ENCODE measurements at places on chromosomes 5 and 9.

- H3K27me3 ChIP-seq = no peaks in the 10 kb centered on the region
- H3K36me3 ChIP-seq = no peaks in the 10 kb centered on the region
- peaks cover 2% of the 10 kb centered on the region for H3K4me1 ChIP-seq
- H3K4me3 ChIP-seq = no peak overlapping the region
- H3K27ac ChIP-seq = no peak overlapping the region
- DNase-seq = no peak
These were observed 306.8 kb upstream of the NMUR2 start for GRCh38 chr5:152711801-152712388.

DNA sequence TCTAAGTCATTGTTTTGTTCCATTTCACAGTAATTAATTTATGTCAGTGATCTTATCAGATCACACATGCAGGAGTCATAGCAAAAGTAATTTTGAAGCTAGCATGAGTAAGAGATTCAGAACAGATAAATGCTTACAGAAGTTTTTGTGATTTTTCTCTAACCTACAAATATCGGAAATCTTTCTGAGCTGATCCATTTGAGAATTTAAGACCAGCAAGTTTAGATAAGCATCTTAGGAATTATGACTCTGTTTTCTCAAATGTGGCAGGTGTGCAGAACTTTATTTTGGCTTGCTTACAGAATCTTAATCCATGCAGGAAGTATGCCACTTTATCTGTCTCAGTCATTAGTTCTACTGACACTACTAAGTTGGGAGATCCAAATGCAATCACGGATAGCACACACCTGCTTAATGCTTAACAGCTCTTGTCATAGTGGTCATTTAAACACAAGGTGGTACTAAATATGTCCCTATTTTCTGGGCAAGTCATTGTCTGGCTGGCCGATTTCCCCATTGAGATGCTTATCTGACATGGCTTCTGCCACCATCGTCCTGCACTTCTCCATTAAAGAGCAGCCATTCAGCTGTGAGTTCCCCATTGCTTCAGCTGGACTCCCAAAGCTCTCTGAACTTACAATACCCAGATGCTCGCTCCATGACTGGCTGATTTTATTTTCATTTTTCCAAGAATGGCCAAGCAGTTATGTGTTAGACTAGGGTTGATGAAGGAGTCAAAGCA lies 305.4 kb upstream of the NUDT12 start:
- no peak for DNase-seq
- no peak overlapping the region for H3K27ac ChIP-seq
- H3K27me3 ChIP-seq = no peaks in the 10 kb centered on the region
- no peaks in the 10 kb centered on the region for H3K36me3 ChIP-seq
- peaks cover 1% of the 10 kb centered on the region for H3K4me1 ChIP-seq

DNA sequence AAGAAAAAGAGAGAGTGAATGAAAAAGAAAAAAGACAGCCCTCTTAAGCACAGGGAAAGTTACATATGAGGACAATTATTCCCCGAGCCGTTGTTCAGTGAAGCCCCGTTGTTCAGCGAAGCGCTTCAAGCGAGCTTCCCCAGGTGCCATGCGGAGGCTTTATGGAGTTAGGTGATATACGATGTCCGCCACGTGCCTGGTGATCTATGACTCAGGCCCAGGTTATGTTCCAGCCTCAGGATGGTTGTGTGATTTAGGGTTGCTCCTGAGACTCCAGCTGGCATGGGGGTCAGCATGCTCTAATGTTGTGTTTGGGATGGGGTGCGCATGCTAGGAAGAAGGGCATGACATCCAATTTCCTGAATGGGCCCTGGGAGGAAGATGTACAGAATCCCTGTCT lies 365.6 kb downstream of the CDK5RAP2 start:
- no peak overlapping the region for H3K4me3 ChIP-seq
- H3K27me3 ChIP-seq = peaks cover 10% of the 10 kb centered on the region
- no peak overlapping the region for H3K27ac ChIP-seq

- H3K4me3 ChIP-seq = peak within 1 kb of the TSS; percentile 78
- H3K4me1 ChIP-seq = peaks cover 31% of the 10 kb centered on the region
- no peaks in the 10 kb centered on the region for H3K36me3 ChIP-seq
- peak; percentile 89 for DNase-seq
- H3K27me3 ChIP-seq = no peaks in the 10 kb centered on the region
- H3K27ac ChIP-seq = peak within 1 kb of the TSS; percentile 96
These were observed at the start of gene CDC14B for GRCh38 chr9:96619491-96620180. TSS of gene CDC14B (minus strand) at chr9:96619843. CDS start at chr9:96619378, 465 bp downstream.

- no peak overlapping the region for H3K27ac ChIP-seq
- DNase-seq = no peak
These were observed 5.5 kb downstream of the ARHGEF37 start for GRCh38 chr5:149586708-149587318.

GRCh38 chr5:139021346-139021745 lies 146.2 kb upstream of the LRRTM2 start:
- no peaks in the 10 kb centered on the region for H3K27me3 ChIP-seq
- DNase-seq = no peak
- no peak overlapping the region for H3K4me3 ChIP-seq

DNA sequence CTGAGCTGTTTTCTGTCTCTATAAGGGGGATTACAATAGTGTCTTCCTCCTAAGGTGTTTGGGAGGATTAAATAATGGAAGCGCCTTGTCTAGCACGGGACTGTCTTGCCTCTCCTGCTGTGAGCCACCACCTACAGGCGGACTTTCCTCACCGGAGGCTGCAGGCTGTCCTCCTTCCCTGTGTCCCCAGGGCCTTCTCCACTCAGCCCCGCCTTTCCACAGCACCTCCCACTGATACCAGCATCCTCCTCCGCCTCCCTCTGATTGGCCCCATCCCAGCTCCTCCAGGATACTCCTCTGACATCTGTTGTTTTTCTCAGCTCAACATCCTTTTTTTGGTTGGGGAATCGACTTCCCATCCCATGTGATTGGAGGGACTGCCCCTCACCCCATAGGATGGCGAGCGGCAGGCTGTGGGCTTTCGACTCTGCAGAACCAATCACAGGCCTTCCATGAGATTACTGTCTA lies 851 bp upstream of the ZDHHC12 start:
- H3K36me3 ChIP-seq = no peaks in the 10 kb centered on the region
- DNase-seq = no peak
- H3K27me3 ChIP-seq = no peaks in the 10 kb centered on the region
- peaks cover 13% of the 10 kb centered on the region for H3K4me1 ChIP-seq

- H3K4me3 ChIP-seq = no peak overlapping the region
- no peaks in the 10 kb centered on the region for H3K4me1 ChIP-seq
- DNase-seq = no peak
These were observed 4.7 kb downstream of the RNU6ATAC start for GRCh38 chr9:134159566-134160245.

DNA sequence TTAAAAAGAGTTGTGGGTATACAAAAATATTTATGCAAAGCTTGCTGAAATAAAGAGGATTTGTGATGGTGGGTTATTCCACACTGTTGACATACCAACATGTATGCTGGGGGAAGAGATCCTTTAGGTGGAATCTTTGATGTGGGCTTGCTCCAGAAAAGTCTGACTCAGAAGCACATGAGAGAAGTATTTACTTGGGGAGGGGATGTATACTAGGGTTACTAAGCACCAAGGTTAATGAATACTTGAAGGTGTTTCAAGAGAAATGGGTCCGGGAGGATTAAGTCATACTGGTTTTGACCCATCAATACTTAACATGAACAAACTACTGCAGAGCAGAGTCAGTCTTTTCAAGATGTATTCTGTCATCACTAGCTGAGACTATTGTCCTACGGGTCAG lies 316.4 kb upstream of the GRIN3A start:
- H3K27me3 ChIP-seq = no peaks in the 10 kb centered on the region
- no peak overlapping the region for H3K4me3 ChIP-seq
- no peaks in the 10 kb centered on the region for H3K36me3 ChIP-seq
- no peaks in the 10 kb centered on the region for H3K4me1 ChIP-seq
- no peak for DNase-seq
- H3K27ac ChIP-seq = no peak overlapping the region
